ENCODE measurements at places on chromosomes 5 and 9.
A peak's percentile ranks its signal among the peaks of the same experiment; 100 is the strongest.

DNA sequence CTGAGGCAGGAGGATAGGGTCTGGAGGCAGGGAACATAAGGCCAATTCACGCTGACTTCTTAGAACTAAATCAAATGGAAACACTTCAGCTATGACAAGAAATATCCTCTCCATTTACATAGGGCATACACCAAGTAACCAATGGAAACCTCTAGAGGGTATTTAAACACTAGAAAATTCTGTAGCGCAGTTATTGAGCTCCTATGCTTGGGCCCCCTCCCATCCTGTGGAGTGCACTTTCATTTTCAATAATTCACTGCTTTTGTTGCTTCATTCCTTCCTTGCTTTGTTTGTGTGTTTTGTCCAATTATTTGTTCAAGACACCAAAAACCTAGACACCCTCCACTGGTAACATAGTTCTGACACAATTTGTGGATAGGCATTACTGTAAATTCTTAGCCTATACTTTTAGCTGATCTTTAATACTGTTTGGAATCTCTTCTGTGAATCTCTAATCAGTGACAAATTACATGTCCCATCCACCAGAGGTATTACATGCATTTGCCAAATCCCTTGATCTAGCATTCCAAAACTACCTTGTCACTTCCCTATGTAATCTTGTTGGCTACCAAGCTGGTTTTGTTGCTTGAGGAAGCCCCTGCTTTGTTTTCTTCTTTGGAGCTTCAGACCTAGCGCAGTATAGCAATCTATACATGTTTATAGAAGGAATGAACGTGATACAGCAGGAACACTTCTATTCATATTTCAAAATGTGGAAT, 61.6 kb downstream of the ST8SIA4 start:
- DNase-seq = no peak

- DNase-seq = no peak
Measured at GRCh38 chr9:98071737-98072136, 15.2 kb downstream of the NANS start.

GRCh38 chr9:36276781-36277181, 18.5 kb upstream of the GNE start:
- peak; percentile 87 for DNase-seq

DNA sequence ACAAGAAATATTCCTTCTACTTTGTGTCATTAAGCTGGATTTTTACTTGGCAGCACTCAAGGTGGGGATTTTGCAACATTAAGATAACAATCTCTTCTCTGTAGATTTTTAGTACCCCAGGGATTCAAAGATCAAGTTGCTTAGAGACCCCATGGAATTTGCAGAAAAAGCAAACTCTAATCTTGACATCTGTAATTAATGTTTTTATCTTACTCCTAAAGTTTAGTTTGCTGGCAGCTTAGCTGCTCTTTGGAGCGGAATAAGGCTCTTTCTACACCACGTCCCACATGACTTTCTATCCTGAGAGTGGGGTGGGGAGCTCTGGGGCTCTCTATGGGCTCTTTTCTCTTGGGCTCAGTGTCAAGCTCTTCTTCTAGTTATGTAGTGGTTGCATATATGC, 21.7 kb upstream of the SPDL1 start:
- DNase-seq = no peak

- no peak for DNase-seq
Measured at GRCh38 chr5:166979307-166979895, 1312.0 kb upstream of the WWC1 start.

DNA sequence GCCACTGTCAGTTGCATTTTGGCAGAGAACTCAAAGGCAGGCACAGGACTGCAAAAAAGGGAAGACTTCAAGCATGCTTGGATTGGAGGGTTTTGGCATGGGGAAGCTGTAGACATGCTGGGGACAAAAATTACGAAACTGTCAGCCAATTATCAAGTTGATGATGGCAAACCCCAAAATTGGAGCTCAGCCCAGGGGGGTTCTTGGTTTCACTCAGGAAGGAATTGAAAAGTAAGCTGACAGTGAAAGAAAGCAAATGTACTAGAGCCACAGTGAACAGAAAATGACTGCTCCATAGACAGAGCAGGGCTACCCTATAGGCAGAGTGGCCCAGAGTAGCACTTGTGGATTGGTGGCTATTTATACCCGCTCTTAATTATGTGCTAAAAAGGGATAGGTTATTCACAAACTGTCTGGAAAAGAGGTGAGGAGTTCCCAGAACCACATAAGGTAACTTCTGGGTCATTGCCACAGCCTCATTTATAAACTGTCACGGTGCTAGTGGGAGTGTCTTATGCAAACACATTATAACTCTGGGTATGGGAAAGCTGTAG, 14.6 kb upstream of the CFAP95 start:
- no peak for DNase-seq

DNA sequence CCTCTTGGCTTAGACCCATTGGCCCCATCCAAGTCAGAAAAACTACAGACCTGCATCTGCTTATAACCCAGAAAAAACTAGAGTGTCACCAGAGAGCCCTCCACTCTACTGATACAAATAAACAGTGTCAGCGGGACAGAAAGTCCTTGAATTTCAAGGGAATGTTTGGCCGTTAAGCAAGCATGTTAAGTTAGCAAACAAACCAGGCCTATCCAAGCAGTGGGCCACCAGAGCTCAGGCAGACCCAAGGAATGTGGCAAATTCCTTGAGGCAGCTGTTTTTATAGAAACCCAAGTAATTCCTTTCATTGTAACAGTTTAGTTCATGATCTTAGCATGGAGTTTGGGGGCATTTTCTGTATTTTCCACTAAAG, 70.9 kb downstream of the PRLR start:
- DNase-seq = peak; percentile 50

DNA sequence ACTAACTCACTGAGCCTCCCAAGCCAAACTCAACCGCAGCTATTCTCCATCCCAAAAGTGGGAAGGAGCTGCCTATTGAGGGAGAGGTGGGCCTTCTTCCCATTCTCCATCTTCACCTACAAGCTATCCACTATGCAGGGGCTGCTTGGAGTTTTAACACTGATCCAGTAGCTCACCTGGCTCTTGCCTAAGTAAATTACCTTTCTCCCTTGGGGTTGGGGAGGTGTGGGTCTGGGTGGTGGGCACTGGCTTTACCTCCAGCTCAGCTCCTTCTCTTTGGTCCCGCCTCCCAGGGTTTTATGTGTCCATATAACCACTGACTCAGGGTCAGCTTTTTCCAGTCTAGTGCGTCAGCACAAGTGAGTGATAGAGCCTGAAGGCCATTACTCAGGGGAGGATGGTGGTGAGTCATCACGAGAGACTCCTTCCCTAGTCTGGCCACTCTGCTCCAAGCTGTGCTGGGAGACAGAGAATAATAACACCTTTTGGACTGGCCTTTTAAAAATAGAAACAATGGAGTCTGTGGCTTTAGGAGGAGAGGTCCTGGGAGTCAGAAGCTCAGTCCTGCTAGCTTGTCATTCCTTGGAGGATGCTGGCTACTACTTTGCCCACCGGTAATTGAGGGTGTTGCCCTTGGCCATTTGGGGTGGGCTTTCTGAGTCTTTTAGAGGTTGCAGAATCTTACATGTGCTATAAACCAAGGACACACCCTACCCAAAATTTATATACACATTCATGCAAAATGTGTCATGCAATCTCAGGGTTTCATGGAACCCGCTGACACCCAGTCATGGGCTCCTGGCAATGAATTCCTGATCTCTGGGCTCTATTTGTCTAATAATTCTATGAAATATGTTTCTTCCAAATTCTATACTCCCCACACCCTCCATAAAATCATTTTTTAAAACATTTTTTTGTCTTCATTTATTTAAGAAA, 35.6 kb upstream of the ATP6V1G1 start:
- peak; percentile 93 for DNase-seq

GRCh38 chr5:141618030-141618803, 583 bp downstream of the DIAPH1 start:
- DNase-seq = no peak

DNA sequence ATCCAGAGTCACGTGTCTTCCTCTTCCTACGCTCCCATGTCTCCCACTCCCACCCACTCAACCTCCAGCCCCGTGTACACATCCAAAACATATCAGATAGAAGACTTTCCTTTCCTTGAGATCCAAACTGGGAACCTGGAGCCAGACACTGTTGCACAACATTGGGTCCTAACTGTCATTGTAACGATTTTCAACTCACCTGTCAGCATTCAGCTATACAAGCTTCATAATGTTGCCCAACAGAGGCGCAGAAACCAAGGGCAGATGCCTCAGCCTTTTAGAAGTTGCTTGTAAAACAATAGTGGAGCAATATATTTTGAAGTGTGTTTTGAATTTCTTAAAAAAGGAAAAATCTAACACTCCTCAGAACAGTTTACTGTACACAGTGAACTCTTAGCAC, 84.9 kb upstream of the GLIS3 start:
- no peak for DNase-seq

DNA sequence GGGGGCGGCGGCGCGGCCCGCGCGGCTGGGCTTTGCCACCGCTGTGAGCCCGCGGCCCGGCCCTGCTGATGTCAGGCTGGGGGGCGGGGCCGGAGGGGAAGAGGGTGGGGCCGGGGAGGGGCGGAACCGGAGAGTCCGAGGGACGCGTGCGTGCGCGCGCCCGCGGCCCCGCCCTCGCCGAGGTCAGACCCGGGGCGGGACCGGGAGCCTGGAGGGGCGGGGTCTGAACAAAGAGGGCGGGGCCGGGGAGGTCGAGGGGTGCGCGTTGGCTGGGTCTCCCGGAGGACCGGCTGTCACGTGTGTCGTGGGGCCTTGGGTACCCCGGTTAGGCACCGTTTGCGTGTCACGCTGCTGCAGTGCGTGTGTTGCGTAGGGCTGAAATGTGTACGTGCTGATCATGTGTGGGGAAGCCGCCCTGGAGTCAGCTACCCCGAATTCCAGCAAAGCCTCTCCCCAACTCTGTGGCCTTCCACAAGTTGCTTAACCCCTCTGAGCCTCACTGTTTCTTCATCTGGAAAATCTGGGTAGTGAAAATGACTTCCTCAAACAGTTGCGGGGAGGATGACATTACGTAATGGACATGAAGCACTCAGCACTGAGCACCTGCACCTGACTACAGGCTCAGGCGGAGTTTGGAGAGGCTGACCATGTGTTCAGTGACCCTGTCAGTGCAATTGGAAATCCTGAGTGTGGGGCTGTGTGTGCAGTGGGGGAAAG, at the start of gene RALGDS:
RALGDS (minus strand) TSS at position 43 of the 717 bp plus-strand sequence. CDS start 86 bp downstream, outside the sequence.
- DNase-seq = peak; percentile 83

DNA sequence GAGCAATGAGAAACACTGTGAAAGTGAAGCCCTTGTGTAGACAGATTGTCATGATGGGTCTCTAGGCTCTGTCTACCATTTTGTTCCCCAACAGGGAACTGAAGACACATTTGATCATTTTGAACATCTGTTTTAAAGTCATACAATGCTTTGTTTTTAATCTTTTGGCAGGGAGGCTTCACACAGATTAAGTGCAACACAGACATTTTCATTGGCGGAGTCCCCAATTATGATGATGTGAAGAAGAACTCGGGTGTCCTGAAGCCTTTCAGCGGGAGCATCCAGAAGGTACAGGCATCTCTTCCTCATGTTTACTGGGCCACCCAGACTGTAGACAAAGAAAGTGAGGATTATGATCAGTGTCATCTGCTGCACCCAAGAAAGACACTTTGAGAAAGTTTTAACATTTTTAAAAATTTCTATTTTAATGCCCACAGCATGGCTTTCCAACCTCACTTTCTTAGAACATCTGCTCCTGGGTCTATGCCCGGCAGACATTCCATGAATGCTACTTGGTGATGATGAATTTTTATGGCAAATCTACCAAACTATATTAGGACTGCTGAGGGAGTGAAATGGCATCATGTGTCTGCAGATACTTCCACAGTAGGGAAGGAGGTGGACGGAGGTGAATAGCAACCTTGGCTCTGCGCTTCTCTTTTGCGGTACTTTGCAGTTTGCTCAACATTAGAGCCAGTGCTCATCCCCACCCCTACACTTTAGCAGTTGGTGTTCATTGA, 121.3 kb downstream of the LIFR start:
- peak; percentile 86 for DNase-seq

DNA sequence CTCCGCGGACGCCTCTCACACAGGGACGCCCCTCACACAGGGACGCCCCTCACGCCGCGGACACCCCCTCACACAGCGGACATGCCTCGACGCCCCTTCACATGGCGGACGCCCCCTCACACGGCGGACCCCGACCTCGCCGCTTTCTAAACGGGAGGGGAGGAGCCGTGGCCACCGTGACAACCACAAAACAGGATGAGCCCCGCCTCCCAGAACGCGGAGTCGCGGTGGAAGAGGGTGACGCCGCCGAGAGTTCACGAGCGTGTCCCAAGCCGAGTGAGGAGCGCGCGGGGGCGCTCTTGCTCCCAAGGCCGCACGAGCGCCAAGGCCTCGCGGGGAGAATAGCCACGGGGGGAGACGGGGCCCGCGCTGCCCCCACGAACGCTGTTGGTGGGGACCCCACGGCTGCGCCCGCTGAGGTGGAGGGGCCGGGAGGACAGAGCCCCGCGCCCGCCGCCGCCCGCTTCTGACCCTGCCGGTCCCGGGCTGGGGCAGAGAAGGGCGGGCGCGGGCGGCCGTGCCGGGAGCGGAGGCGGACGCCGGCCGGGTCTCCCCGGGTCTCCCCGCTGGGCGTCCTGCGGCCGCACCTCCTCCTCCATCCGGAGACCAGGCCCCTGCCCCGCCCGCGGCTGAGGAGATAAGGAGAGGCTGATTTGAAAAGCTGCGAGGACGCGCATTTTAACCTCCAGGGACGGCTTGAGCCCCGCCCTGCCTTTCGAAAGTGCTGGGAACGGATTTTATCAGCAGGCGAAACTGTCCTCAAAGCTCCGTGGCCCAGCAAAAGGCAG, 3.9 kb upstream of the NKD2 start:
- peak; percentile 39 for DNase-seq

- peak; percentile 46 for DNase-seq
Measured at GRCh38 chr9:1871626-1872419, 143.3 kb upstream of the SMARCA2 start.

DNA sequence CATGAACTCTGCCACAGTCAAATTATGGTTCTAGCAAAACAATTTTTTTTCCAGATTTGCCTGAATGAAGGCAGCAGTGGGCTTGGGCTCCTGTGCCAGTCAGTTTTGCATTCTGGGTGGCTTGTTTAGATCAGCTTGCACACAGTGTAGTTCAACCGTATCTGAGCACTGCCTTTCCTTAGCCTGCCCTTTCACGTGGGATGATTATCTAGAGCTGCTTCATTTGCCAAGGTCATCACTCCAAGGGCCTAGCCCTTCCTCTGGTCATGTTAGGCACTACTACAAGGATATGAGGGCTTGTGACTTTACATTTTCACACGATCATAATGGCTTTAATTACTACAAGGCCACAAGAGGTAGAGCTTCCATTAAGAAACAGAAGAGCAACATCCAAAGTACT, 150.6 kb upstream of the EFNA5 start:
- no peak for DNase-seq

- peak; percentile 61 for DNase-seq
Measured at GRCh38 chr9:84397151-84397728, 56.7 kb upstream of the SLC28A3 start.

DNA sequence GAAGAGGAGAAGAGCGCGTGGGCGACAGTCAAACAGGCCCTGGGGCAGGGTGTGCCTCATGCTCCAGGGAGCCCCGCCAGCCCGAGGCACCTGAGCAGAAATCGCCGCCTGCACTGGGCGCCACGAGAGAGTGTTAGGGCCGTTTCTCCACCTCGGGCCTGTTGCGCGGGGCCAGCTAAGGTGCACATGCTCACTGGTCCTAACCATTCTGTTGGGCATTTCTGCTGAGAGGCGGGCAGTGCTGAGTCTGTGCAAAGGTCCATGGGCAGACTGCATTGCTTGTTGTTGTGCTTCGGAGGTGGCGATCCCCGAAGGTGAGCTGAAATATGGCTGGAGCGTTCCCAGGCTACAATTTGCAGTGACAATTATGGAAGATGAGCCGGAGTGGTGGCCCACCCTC, 367.8 kb upstream of the SPATA31A5 start:
- no peak for DNase-seq

All from AG10803 (cell line).